ENCODE measurements at places on chromosomes 7 and 10.

GRCh38 chr10:117239051-117239450, 1.9 kb upstream of the SLC18A2 start:
- no peak for DNase-seq

GRCh38 chr7:124791426-124791825, 25.8 kb upstream of the GPR37 start:
- DNase-seq, result no peak

GRCh38 chr7:2604608-2605174, 27.1 kb upstream of the TTYH3 start:
- DNase-seq, result no peak

GRCh38 chr7:81501220-81501619, 268.6 kb downstream of the HGF start:
- DNase-seq, result no peak

DNA sequence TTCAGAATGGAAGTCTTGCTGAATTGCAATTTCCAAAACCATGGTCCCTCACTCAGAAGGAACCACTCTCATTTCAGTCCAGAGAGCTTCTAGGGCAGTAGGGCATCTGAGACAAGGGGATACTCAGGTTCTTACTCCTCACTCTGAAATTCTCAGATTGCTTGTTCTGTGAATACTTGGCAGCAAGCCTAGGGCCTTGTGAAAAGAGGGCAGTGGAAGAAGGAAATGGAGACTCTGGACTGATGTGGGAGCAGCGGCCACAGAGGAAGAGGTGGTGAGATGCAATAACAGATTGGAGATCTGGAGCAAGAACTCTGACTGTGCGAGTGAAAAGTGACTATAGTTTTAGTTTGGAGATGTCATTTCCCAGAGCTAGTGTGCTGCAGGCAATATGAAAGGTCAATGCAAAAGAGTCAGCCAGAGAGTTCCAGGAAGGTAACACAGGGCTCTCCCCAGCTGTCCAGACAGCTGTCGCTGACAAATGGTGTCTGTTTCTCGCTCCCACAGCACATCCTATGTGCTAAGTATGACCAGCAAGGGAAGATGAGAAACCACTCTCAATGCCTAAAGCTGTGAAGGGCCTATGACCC, 291.6 kb upstream of the KIAA1217 start:
- no peak for DNase-seq

Measured in cortex of kidney (tissue), 1 donor.